Right lung (tissue), 10 donors: ENCODE measurements at places on chromosomes 2 and 18. TPM values are rescaled to one million over a fixed set of nuclear protein-coding genes. Genes with fewer than 3 reads are reported as not detected.

The CLHC1 gene
- 48.1 TPM for polyA plus RNA-seq

The ST8SIA5 gene
- polyA plus RNA-seq = 0.77 TPM

The PROM2 gene
- 14.6 TPM for polyA plus RNA-seq

The LIMS4 gene
- 1.2 TPM for polyA plus RNA-seq
